ENCODE measurements at places on chromosomes 2 and 18. TPM values are rescaled to one million over a fixed set of nuclear protein-coding genes. Genes with fewer than 3 reads are reported as not detected.

PPM1B gene
- 40.4 TPM for polyA plus RNA-seq

DNA sequence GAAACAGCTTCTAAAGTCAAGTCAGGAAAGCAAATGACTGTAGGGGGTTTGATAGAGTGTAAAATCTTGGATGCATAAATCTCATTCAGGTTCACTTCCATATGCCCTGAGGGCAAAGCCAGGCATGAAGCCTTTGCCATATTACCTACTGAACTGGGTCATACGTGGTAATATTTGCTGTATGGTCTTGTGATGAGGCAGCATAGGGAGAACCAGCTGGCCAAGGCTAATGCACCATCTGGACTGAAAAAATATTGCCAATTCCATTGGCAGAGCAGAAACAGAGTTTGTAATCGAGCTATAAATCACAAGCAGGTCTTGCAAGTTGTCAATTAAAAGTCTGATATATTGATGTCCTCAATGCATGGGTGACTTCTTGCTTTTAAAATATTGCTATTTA, 243.8 kb downstream of the ERBB4 start:
- no peaks in the 10 kb centered on the region for H3K36me3 ChIP-seq
- H3K27ac ChIP-seq, result no peak overlapping the region
- H3K4me3 ChIP-seq, result no peak overlapping the region
- no peak for DNase-seq
- H3K27me3 ChIP-seq, result no peaks in the 10 kb centered on the region

DTNB gene
- polyA plus RNA-seq, result 6.8 TPM

GRCh38 chr2:71153585-71154224, 23.3 kb downstream of the MPHOSPH10 start:
- no peaks in the 10 kb centered on the region for H3K4me1 ChIP-seq
- H3K27me3 ChIP-seq, result peaks cover 3% of the 10 kb centered on the region
- H3K36me3 ChIP-seq, result peaks cover 18% of the 10 kb centered on the region
- no peak for DNase-seq
- H3K4me3 ChIP-seq, result no peak overlapping the region

ASB18 gene
- polyA plus RNA-seq, result 0.03 TPM

INHBB gene
- polyA plus RNA-seq, result 0.19 TPM

DNA sequence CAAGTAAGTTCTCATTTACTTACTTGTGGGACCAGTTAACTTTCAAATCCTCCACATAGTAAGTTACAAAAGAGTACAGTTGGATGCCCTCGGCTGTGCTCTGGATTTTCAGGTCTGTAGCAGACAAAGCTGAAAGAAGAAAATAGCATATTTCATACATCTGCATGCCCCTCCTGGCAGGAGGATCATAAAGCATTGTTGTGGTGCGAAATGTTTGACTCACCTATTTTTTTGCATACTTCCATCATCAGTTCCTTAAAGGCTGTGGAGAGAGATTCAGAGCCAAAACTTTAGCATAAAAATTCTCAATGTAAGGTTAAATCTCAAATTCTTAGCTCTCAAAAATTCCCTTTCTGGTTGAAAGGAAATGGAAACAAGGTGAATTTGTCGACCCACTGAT, 70.8 kb upstream of the LPIN2 start:
- H3K27ac ChIP-seq, result no peak overlapping the region
- H3K4me1 ChIP-seq, result peaks cover 16% of the 10 kb centered on the region
- H3K4me3 ChIP-seq, result no peak overlapping the region
- H3K27me3 ChIP-seq, result no peaks in the 10 kb centered on the region
- H3K36me3 ChIP-seq, result no peaks in the 10 kb centered on the region

- no peak for DNase-seq
- no peaks in the 10 kb centered on the region for H3K27me3 ChIP-seq
- H3K4me1 ChIP-seq, result peaks cover 37% of the 10 kb centered on the region
- H3K4me3 ChIP-seq, result no peak overlapping the region
- peak overlapping the region; percentile 55 for H3K27ac ChIP-seq
- no peaks in the 10 kb centered on the region for H3K36me3 ChIP-seq
Measured at GRCh38 chr2:201974171-201975100, 59.2 kb upstream of the FZD7 start.

GRCh38 chr18:45521777-45522176, 93.5 kb upstream of the SLC14A2 start:
- peak; percentile 17 for DNase-seq
- H3K4me1 ChIP-seq, result peaks cover 13% of the 10 kb centered on the region
- no peak overlapping the region for H3K4me3 ChIP-seq
- H3K36me3 ChIP-seq, result no peaks in the 10 kb centered on the region
- H3K27me3 ChIP-seq, result no peaks in the 10 kb centered on the region

SLC9A4 gene
- polyA plus RNA-seq, result 0.04 TPM

CNGA3 gene
- 2.3 TPM for polyA plus RNA-seq

ADRA2B gene
- polyA plus RNA-seq, result 0.84 TPM

DNA sequence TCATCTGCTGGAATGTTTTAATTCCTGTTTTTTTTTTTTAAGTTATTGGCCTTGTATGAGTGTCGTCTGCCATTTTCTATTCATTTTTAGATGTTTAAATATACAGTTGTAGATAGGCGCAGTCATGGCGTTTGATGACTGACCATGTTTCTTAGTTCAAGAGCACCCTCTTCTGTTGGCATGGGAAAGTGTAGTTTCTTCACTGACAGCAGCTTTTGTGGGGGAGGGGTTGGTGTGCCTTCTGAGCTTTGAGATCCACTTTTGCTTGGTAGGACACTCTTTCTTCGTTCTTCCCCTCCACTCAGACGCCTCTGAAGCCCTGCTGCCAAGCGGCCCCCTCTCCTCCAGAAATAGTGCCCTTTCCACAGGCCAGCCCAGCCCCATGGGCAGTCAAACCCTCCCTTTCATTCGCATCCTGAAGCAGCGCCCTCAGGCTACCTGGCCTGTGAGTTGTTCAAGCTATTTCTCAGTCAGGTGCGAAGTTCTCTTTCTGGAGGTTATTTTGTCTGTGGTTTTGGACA, 492.0 kb downstream of the TNS1 start:
- no peak overlapping the region for H3K27ac ChIP-seq
- no peak overlapping the region for H3K4me3 ChIP-seq
- peaks cover 3% of the 10 kb centered on the region for H3K4me1 ChIP-seq
- H3K27me3 ChIP-seq, result no peaks in the 10 kb centered on the region

- DNase-seq, result no peak
- H3K4me1 ChIP-seq, result peaks cover 11% of the 10 kb centered on the region
- H3K36me3 ChIP-seq, result no peaks in the 10 kb centered on the region
- H3K27me3 ChIP-seq, result peaks cover 2% of the 10 kb centered on the region
- no peak overlapping the region for H3K4me3 ChIP-seq
- no peak overlapping the region for H3K27ac ChIP-seq
Measured at GRCh38 chr2:860259-860855, 90.3 kb upstream of the SNTG2 start.

GRCh38 chr2:237870126-237870525, 10.7 kb downstream of the RAMP1 start:
- H3K4me3 ChIP-seq, result no peak overlapping the region
- peaks cover 12% of the 10 kb centered on the region for H3K4me1 ChIP-seq
- H3K27me3 ChIP-seq, result no peaks in the 10 kb centered on the region
- H3K36me3 ChIP-seq, result peaks cover 3% of the 10 kb centered on the region
- no peak overlapping the region for H3K27ac ChIP-seq
- DNase-seq, result no peak
